ENCODE measurements at places on chromosomes 3 and 15.

DNA sequence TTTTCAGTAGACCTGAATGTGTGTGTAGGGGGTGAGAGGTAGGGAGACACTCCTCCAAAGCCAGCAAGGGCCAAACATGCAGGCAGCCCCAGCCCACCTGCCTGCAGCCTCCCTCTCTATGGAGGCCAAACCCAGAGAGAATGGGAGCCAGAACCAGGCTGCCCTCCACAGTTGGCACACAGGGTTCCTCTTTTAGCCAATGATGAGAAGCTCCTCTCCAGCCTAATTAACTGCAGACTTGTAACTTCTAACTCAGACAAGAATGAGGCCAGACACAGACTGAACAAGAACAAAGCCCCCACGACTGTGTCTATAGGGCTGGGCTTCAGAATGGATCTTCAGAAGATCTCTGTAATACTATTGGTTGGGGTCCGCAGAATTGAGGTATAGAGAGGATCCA is 12.3 kb upstream of the TLE3 start:
- DNase-seq = no peak

- no peak for DNase-seq
Measured at GRCh38 chr3:175659670-175660350, 800.7 kb downstream of the NAALADL2 start.

DNA sequence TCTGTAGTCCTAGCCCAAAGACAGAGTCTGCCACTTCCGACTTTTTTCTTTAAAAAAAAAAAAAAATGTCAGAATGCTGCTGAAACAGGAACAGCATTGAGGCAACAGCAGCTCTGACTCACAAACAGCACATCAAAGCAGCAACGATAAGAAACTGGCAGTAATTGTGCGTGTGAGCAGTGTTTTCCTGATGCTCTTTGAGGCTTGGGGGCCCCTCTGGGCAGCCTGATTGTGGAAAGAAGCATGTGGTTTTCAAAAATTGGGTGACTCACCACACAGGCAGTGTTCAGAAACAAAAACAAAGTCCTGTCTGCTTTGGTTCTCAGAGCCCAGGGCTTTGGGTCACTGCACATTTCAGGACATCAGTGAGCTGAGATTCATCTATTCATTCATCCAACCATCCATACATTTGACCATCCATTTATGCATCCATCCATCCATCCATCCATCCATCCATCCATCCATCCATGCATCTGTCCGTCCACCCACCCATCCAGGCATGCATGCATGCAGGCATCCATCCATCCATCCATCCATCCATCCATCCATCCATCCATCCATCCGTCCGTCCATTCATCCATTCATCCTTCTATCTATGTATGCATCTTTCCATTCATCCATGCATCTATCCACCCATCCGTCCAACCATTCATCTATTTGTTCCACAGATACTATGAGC is 308.4 kb downstream of the RPLP1 start:
- peak; percentile 61 for DNase-seq

GRCh38 chr15:77025083-77025901 is 30.4 kb downstream of the PSTPIP1 start:
- DNase-seq = no peak

GRCh38 chr3:154759966-154760365 is 320.2 kb upstream of the MME start:
- DNase-seq = no peak

DNA sequence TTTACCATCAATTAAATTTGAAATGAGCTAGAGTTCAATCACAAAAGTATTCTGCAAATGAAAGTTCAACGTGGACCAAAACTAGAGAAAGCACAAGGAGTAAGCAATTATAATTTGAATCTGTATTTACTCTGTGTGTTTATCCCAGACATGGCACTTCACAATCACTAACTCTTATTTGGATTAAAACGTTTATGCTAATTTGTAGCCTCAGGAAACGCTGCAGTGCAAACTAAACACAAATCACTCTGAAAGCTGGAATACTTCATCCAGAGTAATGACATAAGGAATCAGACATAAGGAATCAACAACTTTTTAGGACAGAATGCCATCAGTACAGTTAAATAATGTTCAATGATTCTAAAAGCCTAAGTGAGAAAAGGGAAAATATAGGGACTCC is 18.5 kb downstream of the CEP152 start:
- no peak for DNase-seq

- DNase-seq = no peak
Measured at GRCh38 chr15:39666677-39667076, 85.8 kb downstream of the THBS1 start.

DNA sequence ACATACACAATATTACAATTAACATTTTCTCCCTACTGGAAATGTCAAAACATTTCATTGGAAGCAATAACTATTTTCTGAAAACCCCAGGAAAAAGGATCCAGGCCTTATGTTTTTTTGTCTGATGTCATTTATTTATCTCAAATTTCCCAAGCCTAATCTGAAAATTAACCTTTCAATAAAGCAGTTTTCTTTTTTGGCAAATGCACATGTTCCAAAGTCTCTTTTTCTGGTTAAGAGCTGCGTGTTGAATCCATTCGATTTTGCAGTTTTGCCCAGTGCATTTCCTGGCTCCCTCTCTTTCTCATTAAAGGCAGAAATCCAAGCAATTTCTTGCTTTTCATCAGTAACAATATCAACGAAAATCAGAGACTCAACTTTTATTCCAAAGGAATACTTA is 222.3 kb downstream of the NR1D2 start:
- DNase-seq = no peak

DNA sequence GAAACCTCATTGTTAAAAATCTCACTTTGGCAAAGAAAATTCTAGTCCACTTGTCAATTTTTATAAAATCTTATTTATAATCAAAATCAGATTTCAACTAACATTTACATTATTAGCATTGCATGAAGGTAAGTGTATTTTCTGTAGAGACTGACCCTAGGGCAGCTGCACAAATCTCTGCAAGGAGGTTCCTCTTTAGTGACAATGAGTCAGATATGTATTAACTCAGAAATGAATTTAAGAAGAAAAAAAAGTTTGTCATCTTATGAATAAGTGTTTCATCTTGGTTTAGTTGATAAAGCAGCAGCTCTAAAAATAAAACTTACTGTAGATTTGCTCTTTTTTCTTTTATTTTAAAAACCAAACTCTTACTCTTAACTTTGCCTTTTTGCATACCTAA is 9.0 kb upstream of the GNB4 start:
- DNase-seq = no peak

DNA sequence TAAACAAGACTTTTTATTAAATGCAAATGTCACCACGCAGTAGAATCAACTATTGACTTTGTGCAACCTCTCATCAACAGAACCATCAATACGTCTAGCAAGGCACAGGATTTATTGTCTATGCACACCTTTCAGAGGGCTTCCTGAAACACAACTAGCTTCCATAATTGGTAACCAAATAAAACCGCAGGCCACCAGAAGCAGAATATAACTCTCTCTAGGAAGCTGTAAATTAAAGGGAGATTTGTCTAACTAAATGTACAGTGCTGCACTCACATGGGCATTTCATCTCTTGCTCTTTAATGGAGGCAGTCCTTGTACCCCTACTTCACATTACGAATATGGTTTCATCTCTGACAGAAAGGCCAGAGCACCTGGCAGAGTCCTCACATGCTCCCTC is 93.0 kb downstream of the FHIT start:
- no peak for DNase-seq

DNA sequence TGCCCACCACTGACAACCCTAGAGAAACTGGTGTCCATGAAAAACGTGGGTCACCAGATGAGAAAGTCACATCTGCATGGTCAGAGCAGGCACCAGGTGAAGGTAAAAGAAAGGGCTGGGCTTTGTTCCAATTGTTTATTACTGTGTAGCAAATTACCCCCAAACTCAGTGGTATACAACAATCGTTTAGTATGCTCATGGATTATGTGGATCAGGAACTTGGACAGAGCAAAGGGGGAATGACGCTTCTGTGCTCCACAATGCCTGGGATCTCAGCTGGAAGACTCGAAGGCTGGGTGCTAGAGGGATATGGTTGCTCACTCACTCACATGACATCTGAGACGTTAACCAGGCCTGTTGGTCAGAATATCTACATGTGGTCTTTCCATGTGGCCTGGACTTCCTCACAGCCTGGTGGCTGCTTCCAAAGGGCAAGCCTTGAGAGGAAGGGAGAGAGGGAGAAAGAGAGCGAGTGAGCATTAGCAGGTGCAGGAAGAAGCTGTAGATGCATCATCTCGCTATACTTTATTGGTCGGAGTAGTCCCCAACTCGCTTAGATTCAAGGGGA is 44.9 kb downstream of the LPP start:
- no peak for DNase-seq

- DNase-seq = no peak
Measured at GRCh38 chr3:185677146-185677829, 91.2 kb downstream of the SENP2 start.

DNA sequence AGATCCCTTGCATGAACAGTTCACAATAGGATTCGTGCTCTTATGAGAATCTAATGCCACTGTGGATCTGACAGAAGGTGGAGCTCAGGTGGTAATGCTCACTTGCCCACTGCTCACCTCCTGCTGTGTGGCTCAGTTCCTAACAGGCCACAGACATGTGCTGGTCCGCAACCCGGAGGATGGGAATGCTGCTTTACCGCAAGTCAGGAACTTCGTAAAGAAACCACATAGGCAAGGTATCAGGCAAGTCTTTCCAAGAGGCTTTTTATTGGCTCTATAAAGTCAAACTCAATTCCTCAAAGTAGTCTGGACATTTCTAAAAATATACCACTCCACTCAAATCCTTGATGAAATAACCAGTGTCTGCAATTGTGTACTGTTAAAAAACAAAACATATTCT is 56.1 kb downstream of the OSTN start:
- no peak for DNase-seq

DNA sequence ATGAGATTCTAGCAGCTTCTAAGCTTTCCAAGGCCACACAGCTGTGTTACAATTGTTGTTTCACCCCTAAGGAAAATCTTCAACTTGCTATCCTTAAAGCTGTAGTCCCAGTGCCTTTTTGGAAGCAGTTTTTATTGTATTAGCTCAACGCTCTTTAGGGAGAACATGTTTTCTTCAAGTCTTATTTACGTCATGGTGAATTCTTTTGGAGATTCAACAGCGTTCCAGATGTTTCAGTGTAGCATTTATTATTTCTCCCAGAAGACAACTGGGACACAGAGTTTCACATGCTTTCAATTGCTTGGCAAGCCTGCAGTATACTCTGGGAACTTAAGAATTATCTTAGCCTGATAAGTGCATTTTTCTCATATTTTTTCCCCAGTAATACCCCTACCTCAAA is 888.3 kb downstream of the PLOD2 start:
- DNase-seq = no peak

DNA sequence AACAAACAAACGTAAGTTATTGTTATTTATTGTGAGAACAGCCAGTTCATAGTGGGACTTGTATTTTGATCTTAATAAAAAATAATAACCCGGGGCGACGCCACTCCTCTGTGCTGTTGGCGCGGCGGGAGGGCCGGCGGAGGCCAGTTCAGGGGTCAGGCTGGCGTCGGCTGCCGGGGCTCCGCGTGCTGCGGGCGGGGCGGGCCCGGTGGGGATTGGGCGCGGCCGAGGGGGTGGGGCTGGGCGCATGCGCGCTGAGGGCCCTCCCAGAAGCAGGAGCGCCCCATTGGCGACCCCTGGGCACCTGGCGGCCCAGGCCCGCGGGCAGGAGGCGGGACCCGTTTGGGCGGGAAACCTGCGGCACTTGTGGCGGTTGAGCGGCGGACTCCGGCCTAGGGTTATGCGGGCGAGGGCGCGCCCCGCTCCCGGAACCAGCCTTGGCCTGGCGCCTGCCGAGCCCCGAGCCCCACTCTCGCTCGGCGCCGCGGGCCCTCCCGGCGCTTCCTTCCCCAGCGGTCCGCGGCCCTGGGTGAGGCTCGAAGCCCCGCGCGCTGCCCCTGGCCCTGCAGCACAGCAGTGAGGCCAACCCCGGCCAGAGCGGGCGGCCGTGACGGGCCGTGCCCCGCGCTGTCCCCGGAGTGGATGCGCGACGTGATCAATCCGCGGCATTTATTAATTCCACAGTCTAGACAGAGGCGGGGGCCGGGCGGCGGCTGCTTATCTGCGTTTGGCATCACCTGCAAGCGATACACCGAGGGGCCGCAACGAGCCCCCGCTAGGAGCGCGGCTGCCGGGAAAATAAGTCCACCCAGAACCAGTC is 6.0 kb downstream of the ISL2 start:
- DNase-seq = no peak

GRCh38 chr3:18512007-18512406 is 86.9 kb upstream of the SATB1 start:
- DNase-seq = no peak
